Glutamatergic neuron (in vitro differentiated cells): ENCODE measurements at places on chromosomes 3 and 15.

GRCh38 chr3:15616053-15616452 lies 14.5 kb downstream of the BTD start:
- DNase-seq: no peak

DNA sequence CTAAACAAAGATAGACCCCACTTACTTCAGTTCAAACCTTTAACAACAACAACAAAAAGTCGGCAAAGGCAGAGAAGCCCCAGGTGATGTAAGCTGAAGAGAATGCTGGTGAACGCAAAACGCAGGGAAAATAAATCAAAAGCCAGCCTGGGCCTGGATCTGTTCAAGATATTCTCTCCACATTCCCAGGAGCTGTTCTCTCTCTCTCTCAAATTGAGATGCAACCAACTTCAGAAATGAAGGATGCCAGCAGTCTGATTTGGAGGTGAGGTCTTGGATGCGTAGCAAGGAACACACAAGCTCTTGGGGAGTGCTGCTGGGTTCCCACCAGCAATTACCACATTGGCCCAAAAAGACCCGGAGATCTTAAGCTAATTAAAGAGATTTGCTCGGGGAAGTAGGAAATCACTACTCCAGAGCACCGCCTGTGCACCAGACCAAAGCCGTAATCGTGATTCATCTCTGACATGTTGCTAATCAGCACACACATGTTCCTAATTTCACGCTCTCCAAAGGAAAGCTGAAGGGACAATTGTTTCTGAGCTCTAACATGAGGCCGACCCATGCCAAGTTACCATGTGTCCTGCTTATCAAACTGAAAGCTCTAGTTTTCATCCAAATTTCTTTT lies 37.1 kb downstream of the IL17RD start:
- DNase-seq: no peak

DNA sequence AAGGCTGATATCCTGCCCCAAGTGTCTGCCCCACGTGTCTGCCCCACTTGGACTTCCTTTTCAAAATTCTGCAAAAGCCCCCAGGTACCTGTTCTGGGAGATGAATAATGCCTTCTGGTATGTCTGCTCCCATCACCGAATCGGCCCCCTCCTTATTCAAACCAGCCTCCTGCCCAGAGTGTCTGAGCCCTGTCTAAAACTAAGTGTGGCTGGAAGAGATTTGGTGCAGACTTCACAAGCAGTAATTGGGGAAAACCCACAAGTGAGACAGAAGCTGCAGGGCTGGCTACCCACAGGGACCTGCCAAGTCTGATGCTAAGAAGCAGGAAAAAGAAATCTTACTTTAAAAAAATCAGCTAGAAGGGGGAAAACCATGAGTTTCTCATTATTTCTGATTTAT lies 85.1 kb downstream of the DUT start:
- DNase-seq: no peak

- DNase-seq: no peak
Observed at GRCh38 chr15:62665449-62665848, 377.1 kb upstream of the TPM1 start.

DNA sequence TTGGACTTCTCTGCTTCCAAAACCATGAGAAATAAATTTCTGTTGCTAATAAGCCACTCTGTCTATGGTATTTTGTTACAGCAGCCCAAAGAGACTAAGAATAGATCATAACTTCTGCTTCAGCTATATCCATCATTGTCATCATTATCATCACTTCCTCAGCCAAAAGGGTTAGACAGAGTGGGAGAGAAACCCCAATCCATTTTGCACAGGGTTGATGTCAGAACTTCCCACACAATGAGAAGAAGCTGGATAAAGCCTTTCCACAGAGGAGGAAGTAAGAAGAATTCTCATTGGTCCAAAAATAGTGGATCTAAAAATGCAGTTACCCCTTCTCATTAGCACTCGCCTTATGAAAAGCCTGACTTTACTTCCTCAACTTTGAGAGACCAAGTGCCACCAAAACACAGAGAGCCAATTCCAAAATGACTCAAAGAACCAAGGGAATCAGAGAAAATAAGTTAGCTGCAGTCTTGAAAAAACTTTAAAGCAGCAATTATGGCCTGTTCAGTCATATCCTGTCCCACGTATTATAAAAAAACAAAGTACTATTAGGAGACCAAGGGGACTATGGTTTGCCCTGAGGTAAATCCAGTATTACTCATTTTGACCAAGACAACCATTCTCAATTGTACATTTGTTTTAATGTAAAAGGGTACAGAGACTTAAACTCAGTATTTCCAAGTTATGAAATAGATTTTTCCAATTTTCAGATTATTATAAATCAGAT lies 80.2 kb downstream of the WNT5A start:
- no peak for DNase-seq

GRCh38 chr3:71564361-71564760 lies 19.2 kb downstream of the FOXP1 start:
- no peak for DNase-seq

- DNase-seq: no peak
Observed at GRCh38 chr3:60036803-60037202, 987.0 kb upstream of the CFAP20DC start.

DNA sequence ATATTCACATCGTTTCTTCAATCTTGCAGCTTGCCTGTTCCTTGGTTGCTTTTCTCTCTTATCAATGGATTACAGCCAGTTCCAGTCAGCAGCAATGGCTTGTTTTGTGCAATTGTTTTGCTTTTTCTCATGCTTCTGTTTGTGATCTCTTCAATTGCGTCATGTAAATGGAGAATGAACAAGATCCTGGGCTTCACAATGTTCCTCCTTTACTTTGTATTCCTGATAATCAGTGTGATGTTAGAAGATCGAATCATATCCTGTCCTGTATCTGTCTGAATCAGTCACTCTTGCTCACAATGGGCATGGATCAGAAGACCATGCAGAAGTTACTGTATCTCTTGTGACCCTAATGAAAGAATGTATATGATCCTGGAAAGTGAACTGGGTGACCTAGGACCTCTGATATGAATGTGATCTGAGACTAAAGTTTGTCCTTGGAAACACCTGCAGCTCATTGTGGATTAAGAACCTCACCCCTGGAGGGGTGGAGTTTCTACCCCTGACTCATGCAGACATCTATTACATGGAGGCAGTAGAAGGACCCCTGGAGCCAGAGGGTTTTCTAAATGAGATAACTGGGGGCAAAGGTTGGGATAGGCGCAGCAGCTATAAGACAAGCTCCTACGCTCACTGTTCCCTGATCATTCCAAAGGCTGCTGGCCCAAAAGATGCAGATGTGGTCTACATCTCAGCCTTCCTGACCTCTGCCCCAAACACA lies 32.2 kb downstream of the SLC24A1 start:
- DNase-seq: no peak

- DNase-seq: no peak
Observed at GRCh38 chr3:155232605-155233004, 60.9 kb downstream of the STRIT1 start.

DNA sequence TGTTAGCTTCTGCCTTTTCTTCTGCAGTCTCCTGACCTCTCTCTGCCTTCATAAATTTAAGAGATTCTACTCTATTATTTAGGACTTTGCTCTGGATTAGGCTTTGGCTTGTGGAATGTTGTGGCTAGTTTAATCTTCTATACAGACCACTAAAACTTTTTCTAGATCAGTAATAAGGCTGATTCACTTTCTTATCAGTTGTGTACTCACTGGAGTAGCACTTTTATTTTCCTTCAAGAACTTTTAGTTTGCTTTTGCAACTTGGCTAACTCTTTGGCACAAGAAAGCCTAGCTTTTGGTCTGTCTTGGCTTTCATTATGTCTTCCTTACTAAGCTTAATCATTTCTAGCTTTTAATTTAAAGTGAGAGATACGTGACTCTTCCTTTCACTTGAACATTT lies 265.5 kb upstream of the TBC1D5 start:
- DNase-seq: no peak

DNA sequence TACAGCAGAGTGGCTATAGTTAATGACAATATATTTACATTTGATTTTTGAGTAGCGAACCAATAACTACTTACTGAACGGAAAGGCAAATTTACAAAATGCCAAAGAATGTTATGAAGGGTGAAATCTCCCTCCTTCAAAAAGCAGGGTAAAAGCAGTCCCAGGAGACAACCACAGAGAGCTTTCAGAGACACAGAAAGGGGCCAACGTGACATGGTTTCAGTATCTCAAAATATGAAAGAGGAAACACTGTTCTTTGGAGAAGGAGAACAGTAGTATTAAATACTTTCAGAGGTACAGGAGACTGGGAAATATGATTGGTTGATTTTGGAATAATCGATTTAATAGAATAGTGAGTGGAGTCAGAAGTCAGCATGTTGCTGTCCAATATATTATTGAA lies 52.3 kb upstream of the ROBO1 start:
- DNase-seq: no peak

DNA sequence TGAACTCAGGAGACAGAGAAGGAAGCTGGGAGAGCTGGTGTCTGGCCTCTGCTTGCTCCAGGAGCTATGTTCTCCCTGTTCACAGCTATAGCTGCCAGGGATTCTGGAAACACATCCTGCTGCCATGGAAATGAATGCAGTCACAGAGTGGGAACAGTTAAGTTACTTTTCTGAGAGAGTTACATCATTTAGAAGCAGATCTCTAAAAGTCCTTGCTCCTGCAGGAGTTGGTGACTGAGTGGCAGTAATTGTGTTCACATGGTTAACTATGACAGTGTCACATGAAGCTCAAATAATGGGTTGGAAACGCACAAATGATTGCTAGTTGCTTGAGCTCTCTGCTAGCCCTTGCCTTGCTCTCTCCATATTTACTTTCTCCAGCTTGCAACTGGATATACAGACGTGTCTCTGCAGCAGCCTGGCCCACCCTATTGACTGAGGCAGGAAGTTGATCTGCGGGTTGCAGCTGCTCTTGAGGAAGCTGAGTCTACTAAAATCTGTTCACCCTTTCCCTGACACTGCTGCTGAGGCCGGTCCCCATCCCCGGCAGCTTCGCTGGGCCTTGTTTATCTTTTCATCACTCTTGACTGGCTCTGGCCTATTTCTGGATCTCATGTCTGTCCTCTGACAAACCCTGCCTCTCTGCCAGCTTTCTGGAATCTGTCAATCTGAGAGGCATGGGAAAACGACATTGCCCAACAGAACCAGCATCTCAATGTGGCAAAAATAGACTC lies 16.7 kb upstream of the ISLR start:
- no peak for DNase-seq

DNA sequence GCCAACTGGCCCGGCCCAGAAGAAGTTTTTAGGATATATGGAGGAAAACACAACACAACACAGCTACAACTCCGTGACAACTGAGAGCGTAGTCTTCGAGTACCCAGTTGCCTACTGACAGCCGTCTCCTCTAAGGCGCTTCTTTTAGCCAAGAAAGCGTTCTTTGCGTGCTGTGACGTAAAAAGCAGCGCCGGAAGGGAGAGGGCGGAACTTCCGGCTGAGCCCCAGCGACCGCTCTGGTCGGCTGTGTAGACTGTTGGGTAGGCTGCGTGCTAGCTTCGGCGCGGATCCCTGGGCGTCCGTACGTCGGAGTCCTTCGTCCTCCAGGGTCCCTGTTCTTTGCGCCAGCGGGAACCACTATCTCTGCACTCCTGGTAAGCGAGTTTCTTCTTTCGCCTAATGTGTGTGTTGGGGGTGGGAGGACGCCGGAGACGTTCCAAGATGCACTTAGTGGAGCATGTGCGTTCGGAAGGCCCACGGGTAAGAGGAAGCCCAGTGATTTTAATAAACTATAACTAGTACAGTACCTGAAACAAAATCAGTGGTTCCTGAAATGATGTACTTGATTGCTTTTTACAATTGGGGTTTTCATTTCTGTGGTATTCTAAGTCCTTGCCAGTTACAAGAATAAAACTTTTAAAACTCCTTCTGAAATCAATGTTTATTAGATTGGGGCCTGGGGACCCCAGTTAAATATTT lies at the start of gene TRMT10C:
TSS of gene TRMT10C (plus strand) at position 239 of the 699 bp plus-strand sequence. CDS start 2,914 bp downstream, outside the sequence.
- DNase-seq: peak; percentile 92

DNA sequence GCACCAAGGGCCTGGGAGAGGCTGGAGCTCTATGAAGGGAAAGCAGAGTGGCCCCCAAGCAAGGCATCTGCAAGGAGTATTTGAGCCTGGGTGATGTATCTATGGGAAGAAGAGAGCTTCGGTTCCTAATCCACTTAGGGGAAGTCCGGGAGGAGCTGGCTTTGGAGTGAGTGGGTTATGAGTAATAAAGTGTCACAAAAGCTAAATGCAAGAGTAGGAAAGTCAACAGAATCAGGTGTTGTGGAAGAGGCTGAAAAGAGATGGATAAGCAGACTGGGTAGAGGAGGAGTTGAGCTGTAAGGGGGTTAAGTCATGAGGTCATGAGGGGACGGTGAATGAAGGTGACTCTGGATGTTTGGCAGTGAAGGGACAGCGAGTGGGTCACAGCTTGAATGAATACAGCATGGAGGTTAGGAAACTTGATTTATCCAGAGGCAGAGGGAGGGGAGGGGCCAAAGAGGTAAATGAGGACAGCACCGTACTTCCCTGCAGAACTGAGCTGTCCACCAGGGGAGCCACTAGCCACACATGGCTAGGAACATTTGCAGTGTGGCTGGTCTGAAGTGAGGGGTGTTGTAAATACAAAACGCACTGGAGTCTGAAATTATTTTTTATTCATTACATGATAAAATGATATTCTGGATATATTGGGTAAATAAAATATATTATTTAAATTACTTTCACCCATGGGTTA lies 83.3 kb downstream of the ADCY5 start:
- DNase-seq: peak; percentile 46

DNA sequence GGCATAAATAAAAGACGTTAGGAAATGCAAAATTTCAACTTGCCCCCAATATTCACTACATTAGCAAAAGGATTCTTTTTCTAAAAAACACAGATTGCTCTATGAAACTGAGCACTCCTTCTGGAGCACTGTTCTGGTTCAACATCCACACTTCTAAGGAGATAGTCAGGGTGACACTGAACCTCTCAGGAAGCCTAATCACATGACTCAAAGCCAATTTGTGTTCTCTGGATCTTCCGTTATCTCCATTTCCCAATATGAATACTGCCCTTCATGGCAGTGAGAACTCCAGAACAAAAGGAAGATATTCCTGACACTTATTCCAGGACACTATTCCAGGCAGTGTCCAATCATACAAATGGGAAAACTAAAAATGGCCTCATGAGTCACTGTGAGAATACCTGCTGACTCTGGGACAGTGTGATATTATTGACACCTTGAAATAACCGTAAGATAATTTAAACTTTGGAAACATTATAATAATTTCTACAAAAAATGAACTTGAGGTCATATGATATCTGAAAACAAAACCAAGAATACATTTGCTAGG lies 21.4 kb upstream of the TRPM7 start:
- no peak for DNase-seq

- no peak for DNase-seq
Observed at GRCh38 chr15:94526071-94526689, 294.8 kb downstream of the MCTP2 start.

GRCh38 chr15:101088788-101089578 lies 162.9 kb downstream of the CHSY1 start:
- DNase-seq: peak; percentile 84

DNA sequence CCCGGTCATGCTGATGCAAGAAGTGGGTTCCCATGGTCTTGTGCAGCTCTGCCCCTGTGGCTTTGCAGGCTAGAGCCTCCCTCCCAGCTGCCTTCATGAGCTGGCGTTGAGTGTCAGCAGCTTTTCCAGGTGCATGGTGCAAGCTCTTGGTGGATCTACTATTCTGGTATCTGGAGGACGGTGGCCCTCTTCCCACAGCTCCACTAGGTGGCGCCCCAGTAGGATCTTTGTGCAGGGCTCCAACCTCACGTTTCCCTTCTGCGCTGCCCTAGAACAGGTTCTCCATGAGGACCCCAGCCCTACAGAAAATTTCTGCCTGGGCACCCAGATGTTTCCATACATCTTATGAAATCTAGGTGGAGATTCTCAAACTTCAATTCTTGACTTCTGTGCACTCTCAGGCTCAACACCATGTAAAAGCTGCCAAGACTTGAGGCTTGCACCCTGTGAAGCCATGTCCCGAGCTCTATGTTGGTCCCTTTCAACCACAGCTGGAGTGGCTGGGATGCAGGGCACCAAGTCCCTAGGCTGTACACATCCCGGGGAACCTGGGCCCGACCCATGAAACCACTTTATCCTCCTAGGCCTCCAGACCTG lies 238.4 kb upstream of the MDFIC2 start:
- DNase-seq: peak; percentile 67
